Ecto neural progenitor cell (in vitro differentiated cells): ENCODE measurements at places on chromosomes 12 and 14.

- peak; percentile 71 for DNase-seq
These were observed 4.7 kb upstream of the LHX5 start for GRCh38 chr12:113476176-113476986.

DNA sequence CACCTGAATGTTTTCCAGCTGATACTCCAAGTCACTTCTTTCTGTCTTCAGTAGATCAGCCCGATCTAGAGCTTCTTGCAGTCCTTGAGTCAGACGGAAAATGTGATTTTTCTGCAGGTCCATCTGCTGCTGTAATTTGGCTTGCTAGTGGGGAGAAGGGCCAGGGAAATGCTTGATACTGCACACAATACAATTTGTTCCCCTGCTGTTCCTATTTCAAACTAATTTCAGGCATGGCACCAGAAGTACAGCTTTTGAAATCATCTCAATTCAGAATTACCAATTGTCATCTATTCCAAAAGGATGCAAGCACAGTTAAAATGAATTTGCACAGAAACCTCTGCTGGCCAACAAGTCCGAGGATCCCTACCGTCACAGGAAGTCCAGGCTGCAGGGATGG, 53.4 kb downstream of the PRKAB1 start:
- no peak for DNase-seq

- DNase-seq = no peak
These were observed 2.7 kb upstream of the CNTN1 start for GRCh38 chr12:40689576-40689975.

GRCh38 chr12:113425960-113426453, 3.8 kb downstream of the SDSL start:
- DNase-seq = no peak

DNA sequence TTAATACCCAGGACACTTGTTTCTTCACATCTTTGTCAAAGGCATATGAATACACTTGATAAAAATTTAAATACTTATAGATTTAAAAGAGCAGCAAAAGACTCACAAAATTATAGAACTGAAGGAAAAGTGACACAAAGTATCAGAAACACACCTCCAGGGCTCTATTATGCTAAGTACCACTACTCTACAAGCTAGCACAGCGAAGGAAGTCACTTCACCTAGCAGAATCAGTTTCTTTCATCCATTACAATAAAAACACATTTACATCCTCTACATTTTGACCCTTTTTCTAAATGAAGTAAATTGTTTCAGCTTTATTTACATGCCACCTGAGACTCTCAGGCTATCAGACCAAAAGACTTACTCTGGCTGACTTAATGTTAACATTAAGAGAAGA, 26.6 kb upstream of the PTPRB start:
- no peak for DNase-seq

DNA sequence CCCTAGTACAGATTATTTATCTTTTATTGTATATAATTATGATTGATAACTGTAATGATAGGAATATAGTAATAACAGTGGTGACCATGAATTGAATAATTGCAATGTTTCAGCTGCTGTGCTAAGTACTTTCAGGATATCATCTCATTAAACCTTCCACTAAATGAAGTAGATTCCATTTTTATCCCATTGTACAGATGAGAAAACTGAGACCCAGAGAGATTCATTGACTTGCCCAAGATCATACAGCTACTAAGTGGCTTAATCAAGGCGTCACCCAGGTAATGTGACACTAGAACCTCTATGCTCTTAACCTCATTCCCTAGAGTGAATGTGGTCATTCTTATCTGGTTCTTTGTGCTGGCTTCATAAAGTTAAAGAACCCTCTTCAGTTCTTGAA, 124.6 kb downstream of the KTN1 start:
- DNase-seq = no peak

GRCh38 chr12:116885491-116885890, 4.2 kb upstream of the HRK start:
- DNase-seq = no peak

- no peak for DNase-seq
These were observed 6.9 kb downstream of the LMO3 start for GRCh38 chr12:16599081-16599480.

- DNase-seq = no peak
These were observed 233.3 kb upstream of the FOXN3 start for GRCh38 chr14:89650077-89650978.

DNA sequence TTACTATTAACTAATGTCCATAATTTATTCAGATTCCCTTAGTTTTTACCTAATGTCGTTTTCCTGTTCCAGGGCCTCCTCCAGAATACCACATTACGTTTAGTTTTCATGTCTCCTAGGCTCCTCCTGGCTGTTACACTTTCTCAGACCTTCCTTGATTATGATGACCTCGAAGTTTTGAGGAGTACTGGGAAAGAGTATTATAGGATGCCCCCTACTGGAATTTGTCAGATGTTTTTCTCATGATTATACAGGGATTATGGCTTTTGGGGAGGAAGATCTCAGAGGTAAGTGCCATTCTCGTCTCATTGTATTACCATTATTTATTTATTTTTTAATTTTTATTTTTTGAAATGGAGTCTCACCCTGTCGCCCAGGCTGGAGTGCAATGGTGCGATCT, 17.7 kb upstream of the C1S start:
- DNase-seq = no peak

DNA sequence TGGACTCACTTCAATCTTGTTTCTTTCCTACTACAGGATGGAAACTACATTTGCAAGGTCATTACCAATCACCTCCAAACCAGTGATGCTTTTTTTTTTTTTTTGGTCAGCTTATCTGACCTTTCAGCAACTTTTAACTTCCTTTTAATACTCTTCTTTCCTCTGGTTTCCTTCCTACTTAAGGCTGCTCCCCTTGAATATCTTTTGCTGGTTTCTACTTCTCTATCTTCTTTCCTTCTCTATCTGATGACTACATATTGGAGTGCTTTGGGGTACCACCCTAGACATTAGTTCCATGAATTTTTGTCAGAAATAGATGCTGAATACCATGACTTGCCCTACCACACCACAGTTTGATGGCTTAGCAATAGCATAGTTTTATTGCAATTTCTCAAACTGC, 197.7 kb upstream of the DDHD1 start:
- no peak for DNase-seq

DNA sequence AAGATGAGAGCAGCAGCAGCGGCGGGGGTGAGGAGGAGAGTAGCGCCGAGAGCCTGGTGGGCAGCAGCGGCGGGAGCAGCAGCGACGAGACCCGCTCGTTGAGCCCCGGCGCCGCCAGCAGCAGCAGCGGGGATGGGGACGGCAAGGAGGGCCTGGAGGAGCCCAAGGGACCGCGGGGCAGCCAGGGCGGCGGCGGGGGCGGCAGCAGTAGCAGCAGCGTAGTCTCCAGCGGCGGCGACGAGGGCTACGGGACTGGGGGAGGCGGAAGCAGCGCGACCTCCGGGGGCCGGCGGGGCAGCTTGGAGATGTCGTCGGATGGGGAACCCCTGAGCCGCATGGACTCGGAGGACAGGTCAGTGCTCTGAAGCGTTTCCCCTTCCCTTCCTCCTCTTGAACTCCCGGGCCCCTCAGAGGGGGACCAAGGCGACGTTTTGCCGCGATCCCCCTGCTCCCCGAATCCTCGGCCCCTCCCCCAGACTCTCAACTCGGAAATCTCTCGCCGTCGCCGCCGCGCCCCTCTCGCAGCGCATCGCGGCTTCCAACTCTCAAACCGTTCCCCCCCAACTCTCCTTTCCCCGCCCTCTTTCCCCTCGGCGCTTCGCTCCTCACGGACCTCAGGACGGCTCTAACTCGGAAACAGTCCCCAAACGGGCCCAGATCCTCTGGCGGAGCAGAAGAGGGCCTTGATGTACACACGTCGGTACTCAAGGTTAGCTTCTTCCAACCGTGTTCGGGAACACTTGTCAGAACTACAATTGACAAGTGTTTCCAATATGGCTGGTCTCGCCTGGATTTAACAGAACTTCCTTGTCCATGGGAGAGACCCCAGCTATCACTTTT, 947 bp downstream of the AEBP2 start:
- DNase-seq = peak; percentile 83

DNA sequence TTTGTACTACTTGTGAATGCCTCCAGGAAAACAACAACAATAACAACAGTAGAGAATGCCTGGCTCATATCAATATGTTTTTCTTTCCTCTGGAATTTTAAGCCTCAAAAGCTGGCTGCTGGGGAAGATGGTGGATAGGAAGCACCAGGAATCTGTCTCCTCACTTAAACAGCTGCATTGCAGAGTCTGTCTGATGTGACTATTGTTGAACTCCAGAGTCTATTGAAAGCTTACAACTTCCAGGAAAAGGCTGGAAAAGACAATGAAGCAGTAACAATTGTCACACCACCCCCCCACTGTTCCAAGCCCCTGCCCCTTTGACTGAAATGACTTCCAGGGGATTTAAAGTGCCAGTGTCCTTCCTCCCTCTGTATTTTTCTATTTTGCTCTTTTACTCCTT, 309.7 kb downstream of the BMP4 start:
- peak; percentile 47 for DNase-seq

DNA sequence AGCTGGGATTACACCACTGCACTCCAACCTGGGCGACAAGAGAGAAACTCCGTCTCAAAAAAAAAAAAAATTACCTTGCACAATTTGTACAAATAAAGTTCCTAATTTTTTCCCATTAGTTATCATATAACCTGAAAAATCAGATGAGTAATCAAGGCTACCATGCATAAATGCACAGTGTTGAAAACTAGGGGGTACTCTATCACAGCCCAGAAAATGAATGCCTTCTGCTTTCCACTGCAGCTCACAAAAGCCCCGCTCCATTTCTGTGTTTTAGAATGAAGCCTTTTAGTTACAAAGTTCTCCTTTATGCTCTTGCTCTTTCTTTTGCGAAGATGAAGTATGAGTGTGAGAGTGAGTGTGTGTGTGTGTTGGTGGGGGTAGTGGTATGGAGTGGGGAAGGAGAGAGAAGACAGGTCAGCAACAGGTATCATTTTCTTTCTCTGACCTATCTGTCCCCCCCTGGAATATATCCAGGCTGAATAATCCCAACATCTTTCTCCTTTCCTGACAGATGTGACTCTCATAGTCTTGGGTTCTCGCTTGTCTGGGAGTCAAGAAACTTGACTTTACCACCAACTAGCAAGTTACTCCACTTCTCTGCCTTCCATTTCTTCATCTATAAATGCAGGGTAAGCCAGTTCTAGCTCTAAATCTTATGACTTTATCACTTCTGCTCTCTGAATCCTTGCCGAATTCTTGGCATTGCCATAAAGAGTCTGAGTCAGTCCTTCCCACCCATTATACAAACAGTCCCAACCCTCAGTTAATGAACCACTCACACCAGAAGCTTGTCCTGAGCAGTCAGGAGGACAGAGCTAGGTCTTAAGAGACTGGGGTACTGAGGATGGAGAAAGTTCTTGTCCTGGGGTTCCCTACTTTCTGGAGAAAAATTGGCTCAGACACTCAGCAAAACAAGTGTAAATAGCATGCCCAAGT, 16.1 kb downstream of the BIN2 start:
- no peak for DNase-seq

- no peak for DNase-seq
These were observed 208.8 kb downstream of the EPS8 start for GRCh38 chr12:15580431-15580830.

- DNase-seq = no peak
These were observed 38.0 kb downstream of the SLC2A14 start for GRCh38 chr12:7834701-7835100.

GRCh38 chr12:122399254-122399591, 23.2 kb downstream of the CLIP1 start:
- no peak for DNase-seq

- DNase-seq = no peak
These were observed 79.4 kb downstream of the CCDC92 start for GRCh38 chr12:123893276-123893675.

- DNase-seq = no peak
These were observed 156.5 kb upstream of the EEA1 start for GRCh38 chr12:93085383-93086287.

DNA sequence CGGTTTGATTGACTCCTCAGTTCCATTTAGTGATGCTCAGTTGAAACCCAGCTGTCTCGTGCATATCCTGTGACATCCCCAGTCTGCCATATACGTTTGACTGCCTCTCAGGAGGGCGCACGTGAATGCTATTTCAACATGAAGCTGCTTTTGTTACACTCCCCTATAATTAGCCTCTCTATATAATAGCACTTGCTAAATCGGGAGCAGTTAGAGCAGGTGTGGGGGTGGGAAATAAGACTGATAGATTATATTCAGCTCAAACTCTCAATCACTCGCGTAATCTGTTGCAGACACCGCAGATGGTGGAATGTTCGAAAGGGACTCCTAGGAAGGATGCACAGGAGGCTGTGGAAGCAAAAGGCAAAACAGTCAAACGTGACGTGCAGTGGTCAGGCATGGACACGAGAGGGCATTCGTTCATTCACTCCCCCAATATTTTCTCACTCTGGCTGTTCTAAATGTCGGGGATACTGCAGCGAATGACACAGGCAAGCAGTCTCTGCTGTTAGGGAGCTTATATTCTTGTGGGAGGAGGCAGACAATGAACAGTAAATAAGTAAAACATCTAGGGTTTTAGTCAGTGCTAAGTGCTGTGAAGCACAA, 29.8 kb downstream of the KCNA1 start:
- DNase-seq = no peak

GRCh38 chr12:51371295-51371953, 19.8 kb downstream of the GALNT6 start:
- peak; percentile 69 for DNase-seq

DNA sequence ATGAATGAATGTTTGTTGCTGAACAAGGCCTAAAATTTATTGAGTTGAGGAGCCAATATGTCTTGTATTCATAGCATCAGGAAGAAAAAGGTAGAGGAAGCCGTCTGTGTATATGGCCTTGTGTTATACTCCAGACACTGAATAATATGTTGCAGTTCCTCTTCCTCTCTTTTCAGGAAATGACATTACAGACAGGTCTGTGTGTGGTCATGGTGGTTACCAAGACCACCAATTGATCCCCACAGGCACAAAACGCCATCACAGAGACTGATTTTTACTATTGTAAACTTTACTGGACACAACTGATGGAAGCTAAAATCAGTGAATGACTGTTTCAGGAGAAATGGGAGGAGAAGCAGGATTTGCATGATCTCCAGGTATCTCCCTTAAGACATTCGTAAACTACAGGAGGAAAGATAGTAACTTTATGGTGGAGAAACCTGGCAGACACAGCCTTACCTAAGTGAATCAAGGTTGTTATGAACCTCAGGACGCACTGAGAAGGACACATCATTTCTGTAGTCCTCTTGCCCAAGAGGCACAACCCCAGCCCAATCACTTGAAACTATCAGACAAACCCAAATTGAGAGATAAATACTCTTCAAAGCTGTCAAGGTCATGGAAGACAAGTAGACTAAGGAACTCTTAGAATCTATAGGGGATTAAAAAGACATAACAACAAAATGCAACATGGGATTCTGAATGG, 334.1 kb upstream of the RGS6 start:
- no peak for DNase-seq
